ENCODE measurements at places on chromosomes 4 and X. TPM values are rescaled to one million over a fixed set of nuclear protein-coding genes. Genes with fewer than 3 reads are reported as not detected.

DNA sequence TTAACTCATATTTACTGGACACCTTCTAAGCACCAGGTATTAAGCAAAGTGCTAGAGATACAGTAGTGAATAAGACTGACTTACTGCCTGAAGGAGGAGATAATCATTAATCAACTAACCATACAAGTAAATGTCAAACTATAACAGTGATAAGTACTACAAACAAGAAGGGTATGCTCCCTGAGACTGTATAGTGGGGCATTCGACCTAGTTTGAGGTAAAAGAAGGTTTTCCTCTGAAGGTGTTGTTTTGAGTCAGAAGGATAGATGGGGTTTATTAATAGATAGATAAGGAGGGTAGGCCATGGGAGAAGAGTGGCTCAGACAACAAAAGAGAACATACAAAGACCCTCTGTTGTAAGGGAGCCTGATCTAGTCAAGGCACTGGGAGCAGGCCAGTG lies 105.4 kb downstream of the DDIT4L start:
- peaks cover 3% of the 10 kb centered on the region for H3K36me3 ChIP-seq
- peaks cover under 1% of the 10 kb centered on the region for H3K27me3 ChIP-seq
- no peak for DNase-seq
- H3K4me1 ChIP-seq = peaks cover 14% of the 10 kb centered on the region
- no peak overlapping the region for H3K4me3 ChIP-seq

- no peak overlapping the region for H3K27ac ChIP-seq
- H3K4me1 ChIP-seq = no peaks in the 10 kb centered on the region
- no peak overlapping the region for H3K4me3 ChIP-seq
- H3K27me3 ChIP-seq = peaks cover 22% of the 10 kb centered on the region
- no peak for DNase-seq
Observed at GRCh38 chr4:158599765-158600498, 71.8 kb downstream of the C4orf46 start.

- H3K27me3 ChIP-seq = no peaks in the 10 kb centered on the region
- no peak for DNase-seq
- no peak overlapping the region for H3K4me3 ChIP-seq
- H3K36me3 ChIP-seq = no peaks in the 10 kb centered on the region
Observed at GRCh38 chr4:19583827-19584569, 667.7 kb upstream of the SLIT2 start.

GRCh38 chr4:156291317-156291716 lies 337.7 kb upstream of the CTSO start:
- no peak overlapping the region for H3K4me3 ChIP-seq
- H3K36me3 ChIP-seq = no peaks in the 10 kb centered on the region
- no peak overlapping the region for H3K27ac ChIP-seq
- DNase-seq = no peak

GRCh38 chr4:6573986-6574746 lies 823 bp upstream of the MAN2B2 start:
- peaks cover 7% of the 10 kb centered on the region for H3K27me3 ChIP-seq
- no peak for DNase-seq
- peaks cover 12% of the 10 kb centered on the region for H3K4me1 ChIP-seq
- peak overlapping the region; percentile 83 for H3K4me3 ChIP-seq
- H3K36me3 ChIP-seq = peaks cover 25% of the 10 kb centered on the region

- H3K4me1 ChIP-seq = no peaks in the 10 kb centered on the region
- no peaks in the 10 kb centered on the region for H3K36me3 ChIP-seq
- no peak overlapping the region for H3K27ac ChIP-seq
- no peak overlapping the region for H3K4me3 ChIP-seq
Observed at GRCh38 chr4:57233386-57233785, 123.2 kb upstream of the IGFBP7 start.

DNA sequence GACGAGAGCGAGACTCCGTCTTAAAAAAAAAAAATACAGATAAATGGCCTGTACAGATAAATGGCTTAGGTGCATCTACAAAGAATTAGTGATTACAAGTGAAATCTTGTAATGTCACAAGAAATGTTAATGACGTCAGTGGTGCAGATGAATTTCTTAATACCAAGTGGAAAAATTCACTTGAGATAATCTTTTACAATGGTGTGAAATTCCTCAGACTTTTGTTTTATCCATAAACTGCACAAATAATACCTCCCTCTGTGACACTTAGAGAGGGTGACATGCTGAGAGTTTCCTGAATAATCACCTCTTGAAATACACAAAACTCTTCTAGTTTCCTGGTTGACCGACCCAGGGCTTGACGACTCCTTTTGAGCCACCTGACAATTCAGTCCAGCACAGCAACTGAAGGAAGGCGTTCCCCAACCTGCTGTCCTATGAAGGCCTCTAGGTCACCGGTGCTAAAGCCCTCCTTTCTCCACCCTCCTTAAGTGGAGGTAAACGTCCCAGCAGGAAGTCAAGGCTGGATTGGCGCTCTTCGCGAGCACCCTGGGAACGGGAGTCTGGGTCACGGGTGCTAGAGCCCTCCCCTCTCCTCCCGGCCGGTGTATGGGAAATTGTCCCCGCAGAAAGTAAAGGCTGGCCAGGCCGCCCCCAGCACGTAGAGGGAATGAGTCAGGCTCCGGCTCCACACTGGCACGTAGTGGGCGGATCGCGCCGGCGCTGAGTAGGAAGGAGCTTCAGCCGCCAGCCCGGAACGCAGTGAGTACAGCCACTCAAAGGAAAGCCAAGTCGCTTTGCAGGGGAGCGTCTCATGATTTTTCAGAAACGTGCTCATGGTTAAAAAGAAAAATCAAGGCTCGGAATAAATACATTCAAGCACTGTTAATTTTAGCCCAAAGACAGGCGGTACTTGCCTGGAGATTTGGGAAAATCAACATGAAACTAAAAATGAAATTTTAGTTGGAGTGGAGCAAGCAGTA lies at the start of gene TMEM144:
TMEM144 (plus strand) TSS at position 662 of the 983 bp plus-strand sequence. CDS start 2,182 bp downstream, outside the sequence.
- H3K36me3 ChIP-seq = no peaks in the 10 kb centered on the region
- H3K27ac ChIP-seq = peak within 1 kb of the TSS; percentile 5
- DNase-seq = peak; percentile 61
- peaks cover 15% of the 10 kb centered on the region for H3K4me1 ChIP-seq

- H3K4me1 ChIP-seq = no peaks in the 10 kb centered on the region
- no peaks in the 10 kb centered on the region for H3K36me3 ChIP-seq
- H3K4me3 ChIP-seq = no peak overlapping the region
- no peak for DNase-seq
Observed at GRCh38 chr4:16596267-16596666, 302.2 kb downstream of the LDB2 start.

DNA sequence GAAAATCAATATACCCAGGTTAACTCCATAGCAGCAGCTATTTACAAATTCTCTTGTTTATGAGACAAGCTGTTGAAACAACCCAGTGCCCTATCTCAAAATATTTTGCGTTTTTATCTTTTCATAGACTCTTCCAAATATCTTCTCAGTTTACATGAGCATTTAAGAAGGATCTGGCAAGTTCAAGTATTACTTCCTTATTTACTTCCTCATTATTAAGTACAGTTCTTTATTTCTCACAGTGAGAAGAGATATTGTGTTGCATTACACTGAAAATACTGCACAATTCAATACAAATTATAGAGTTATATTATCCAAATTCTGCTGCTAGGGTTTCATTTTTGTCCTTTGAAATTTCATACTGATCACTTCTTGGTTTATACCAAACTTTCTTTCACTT lies 43.6 kb upstream of the UCP1 start:
- no peak overlapping the region for H3K4me3 ChIP-seq
- no peak overlapping the region for H3K27ac ChIP-seq
- no peaks in the 10 kb centered on the region for H3K4me1 ChIP-seq
- no peak for DNase-seq

GRCh38 chr4:54320826-54321685 lies 92.0 kb downstream of the PDGFRA start:
- no peaks in the 10 kb centered on the region for H3K27me3 ChIP-seq
- H3K36me3 ChIP-seq = peaks cover 1% of the 10 kb centered on the region
- H3K4me1 ChIP-seq = peaks cover 7% of the 10 kb centered on the region
- no peak overlapping the region for H3K4me3 ChIP-seq
- H3K27ac ChIP-seq = no peak overlapping the region
- no peak for DNase-seq

GRCh38 chr4:150039274-150040127 lies 38.7 kb upstream of the DCLK2 start:
- H3K27ac ChIP-seq = no peak overlapping the region
- peaks cover 7% of the 10 kb centered on the region for H3K27me3 ChIP-seq
- no peak overlapping the region for H3K4me3 ChIP-seq
- no peaks in the 10 kb centered on the region for H3K4me1 ChIP-seq
- no peak for DNase-seq

- DNase-seq = no peak
- no peaks in the 10 kb centered on the region for H3K4me1 ChIP-seq
- H3K27me3 ChIP-seq = no peaks in the 10 kb centered on the region
Observed at GRCh38 chr4:59612235-59612634, 1587.9 kb upstream of the ADGRL3 start.

- no peaks in the 10 kb centered on the region for H3K4me1 ChIP-seq
- no peak overlapping the region for H3K4me3 ChIP-seq
- DNase-seq = no peak
Observed at GRCh38 chrX:140087875-140088274, 122.6 kb upstream of the CXorf66 start.

SYN1 gene
- 0.15 TPM for total RNA-seq

POF1B gene
- total RNA-seq = not detected

CASK gene
- total RNA-seq = 30.2 TPM

ETFDH gene
- 30.4 TPM for total RNA-seq

FLNA gene
- 2,011 TPM for total RNA-seq

TMPRSS11B gene
- not detected for total RNA-seq

All from activated CD8-positive, alpha-beta memory T cell treated with anti-CD3 and anti-CD28 coated beads, Interleukin-2, amount 10 ng/mL, durations not matched to agents 7 days and 5 days (primary cell).